Activated CD4-positive, alpha-beta T cell treated with anti-CD3 and anti-CD28 coated beads for 36 hours (primary cell): ENCODE measurements at places on chromosomes 3 and 15.

DNA sequence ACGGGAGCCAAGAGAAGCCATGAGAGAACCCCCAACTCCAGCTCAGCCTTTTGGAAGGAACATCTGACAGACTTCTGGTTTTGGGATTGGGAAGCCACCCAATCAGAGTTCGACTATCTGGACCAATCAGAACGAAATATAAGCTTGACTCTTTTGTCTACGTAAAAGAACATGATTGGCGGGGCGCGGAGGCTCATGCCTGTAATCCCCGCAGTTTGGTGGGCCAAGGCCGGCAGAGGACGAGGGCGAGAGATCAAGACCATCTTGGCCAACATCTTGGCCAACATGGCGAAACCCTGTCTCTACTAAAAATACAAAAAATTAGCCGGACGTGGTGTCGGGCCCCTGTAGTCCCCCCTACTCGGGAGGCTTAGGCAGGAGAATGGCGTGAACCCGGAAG, 380.3 kb downstream of the TBL1XR1 start:
- DNase-seq = no peak

GRCh38 chr3:123663977-123664376, 79.1 kb upstream of the HACD2 start:
- no peak for DNase-seq

DNA sequence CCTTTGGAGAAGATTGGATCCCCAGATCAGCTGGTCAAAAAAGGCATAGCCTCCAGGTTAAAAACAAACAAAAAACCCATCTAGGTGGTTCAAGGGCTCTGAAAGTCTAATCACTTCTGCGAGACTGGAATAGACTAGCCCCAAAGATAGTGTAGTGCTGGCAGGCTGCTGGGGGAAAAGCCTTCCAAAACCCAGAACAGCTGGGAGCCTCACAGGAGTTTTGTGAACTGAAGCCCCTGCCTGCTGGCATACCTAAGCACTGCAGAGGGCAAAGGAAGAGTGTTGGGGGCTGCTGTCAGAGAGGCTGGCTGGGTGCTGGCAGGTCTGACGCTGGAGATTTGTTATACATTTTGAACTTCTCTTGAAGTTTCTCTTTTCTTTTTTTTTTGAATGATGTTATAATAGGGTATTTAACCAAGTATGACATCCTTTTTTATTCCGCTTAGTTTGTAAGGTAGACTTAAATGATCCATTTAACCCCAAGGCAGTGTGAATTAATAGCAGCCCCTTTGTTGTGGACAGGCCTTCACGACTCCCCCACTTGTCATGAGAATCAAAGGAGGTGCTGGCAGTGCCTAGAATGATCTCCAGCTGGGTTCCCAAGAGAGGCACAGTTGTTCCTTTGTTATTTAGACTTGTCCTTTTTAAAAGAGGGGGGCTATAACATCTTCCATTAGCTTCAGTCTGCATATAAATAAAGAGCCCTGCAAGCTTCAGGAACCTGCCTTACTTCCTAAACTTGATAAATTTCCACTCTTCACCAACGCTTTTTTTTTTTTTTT, 53.9 kb downstream of the CRTC3 start:
- no peak for DNase-seq

GRCh38 chr3:125054449-125055329, 1.1 kb downstream of the HEG1 start:
- peak; percentile 23 for DNase-seq

- no peak for DNase-seq
Measured at GRCh38 chr3:12221663-12222062, 63.0 kb upstream of the TIMP4 start.

DNA sequence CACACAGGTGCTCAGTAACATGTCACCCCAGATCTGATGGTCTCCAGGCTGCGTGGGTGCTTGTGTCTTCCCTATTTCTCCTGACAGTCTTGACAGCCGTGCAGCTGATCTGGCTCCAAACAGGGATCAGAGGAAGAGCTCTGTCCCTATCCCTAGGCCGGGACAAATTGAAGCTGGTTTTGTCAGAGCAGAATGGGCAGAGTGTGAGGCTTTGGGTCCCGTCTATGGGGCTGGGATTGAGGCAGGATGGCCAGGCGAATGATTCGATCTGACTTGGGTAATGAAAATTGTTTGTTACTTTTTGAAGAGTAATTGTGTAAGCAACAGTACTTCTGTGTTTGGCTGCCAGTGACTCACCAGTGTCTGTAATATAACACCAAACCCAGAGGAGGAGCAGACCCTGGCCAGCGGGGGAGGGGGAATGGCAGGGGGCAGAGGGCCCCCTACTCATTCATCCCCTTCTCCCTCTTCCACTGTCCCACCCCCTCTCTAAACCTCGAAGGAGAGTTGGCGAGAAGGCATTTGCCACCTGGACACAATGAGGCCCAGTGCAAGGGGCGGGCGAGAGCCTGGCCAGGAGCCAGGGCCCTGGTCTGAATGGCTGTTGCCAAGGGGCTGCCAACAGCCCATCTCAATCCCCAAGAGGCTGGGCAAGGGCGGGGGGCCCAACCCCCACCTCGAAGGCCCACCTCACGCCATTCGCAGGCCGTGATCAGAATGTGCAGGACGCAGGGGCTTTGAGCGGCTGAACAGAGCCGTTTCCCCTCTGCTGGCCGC, 4.9 kb upstream of the MAGEF1 start:
- DNase-seq = no peak

DNA sequence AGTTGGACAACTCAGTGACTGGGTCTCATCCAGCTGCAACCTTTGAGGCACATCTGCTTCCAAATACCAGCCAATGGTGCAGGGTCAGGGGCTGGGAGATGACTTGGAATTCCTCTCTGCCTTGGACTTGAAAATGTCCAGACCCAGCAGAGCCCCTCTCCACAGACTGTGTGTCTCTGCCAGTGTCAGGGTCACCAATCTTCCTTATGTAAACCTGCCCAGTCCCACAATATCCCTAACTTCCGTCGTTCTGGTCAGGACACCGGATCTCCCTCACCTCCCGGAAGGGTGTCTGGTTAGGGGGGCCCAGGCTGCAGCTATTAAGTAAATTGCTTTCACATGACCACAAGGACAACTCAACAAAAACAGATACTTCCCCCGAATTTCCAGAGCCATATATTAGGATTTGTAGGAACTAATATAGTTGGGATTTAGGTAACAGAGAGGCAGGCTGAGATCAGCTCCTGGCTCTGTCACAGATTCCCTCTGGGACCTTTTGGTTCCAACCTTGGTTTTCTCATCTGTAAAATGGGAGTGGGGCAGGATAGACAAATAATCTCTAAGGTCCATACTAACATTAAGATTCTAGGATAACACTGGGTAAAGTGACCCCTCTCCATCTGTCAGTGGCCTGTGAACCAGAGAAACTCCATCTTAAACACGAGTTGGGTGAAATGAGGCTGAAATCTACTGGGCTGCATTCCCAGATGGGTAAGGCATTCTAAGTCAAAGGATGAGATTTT, 30.8 kb downstream of the IGDCC3 start:
- no peak for DNase-seq

DNA sequence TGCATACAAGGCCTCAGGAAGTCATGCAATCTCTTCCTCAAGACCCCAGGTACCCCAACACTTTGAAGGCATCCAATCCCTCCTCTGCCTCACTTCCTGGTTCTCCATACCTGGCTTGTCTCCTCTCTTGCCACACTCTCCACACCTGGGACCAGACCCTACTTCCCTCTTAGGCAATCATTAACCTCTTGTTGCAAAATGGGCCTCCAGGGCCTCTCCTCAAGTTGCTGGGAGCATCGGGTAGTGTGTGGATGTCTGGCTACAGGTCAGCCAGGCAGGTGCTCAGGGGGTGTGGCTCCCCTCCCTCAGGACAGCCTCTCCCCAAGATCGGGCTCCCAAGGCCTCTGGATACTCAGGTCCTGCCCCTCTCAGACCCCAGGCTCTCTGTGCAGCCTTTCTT, 8.6 kb downstream of the PLA2G4E start:
- no peak for DNase-seq

- no peak for DNase-seq
Measured at GRCh38 chr3:55882006-55882405, 394.9 kb upstream of the WNT5A start.

- DNase-seq = no peak
Measured at GRCh38 chr3:34001990-34002389, 203.6 kb downstream of the PDCD6IP start.

DNA sequence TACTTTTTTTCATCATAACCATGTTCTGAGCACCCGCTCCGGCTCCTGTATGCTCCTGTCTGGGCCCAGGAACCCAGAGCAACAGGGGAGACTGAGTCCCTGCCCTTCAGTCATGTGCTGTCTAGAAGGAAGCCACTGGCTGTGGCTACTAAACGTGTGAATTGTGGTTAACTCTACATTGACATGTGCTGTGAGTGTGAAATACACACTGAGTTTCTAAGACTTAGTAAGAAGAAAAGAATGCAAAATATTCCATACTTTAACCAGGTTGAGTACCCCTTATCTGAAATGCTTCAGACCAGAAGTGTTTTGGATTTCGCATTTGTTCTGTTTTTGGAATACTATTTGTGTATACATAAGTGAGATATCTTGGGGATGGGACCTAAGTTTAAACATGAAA, 42.8 kb upstream of the CGNL1 start:
- no peak for DNase-seq

- DNase-seq = peak; percentile 83
Measured at GRCh38 chr3:133927540-133928066, 31.9 kb upstream of the RAB6B start.

- DNase-seq = no peak
Measured at GRCh38 chr3:43256714-43257461, 29.5 kb upstream of the SNRK start.

DNA sequence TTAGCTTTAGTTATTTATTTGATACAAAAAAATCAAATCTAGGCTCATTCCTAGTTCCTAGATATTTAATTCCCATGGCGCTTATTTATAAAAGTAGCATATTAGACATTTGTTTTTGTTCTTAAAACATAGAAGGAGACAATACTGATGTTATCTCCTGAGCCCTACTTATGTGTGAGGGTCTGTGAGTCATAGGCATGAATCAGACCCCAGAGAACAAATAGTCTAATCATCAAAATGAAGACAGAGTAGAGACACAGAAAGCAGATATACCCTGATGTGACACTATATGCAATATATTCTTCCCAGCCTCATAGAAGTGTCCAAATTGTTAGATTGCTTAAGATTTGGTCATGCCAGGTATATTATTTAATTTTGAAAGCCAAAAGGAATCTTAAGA, 44.9 kb downstream of the PEX5L start:
- no peak for DNase-seq

GRCh38 chr15:83899670-83900069, 245.7 kb downstream of the ADAMTSL3 start:
- DNase-seq = no peak

- no peak for DNase-seq
Measured at GRCh38 chr3:62662677-62663076, 212.5 kb downstream of the CADPS start.

DNA sequence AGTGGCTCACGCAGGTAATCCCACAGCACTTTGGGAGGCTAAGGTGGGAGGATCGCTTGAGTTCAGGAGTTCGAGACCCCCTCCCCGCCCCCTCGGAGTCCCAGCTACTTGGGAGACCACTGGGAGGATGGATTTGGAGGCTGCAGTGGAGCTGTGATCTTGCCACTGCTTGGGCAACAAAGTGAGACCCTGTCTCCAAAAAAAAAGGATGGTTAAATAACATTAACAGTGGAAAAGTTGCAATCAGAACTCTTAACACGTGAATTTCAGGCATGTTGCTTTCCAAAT, 1.4 kb upstream of the TMEM87A start:
- no peak for DNase-seq
